HuH-7 (cell line): ENCODE measurements at places on chromosomes 1 and 21.
A peak's percentile ranks its signal among the peaks of the same experiment; 100 is the strongest.

DNA sequence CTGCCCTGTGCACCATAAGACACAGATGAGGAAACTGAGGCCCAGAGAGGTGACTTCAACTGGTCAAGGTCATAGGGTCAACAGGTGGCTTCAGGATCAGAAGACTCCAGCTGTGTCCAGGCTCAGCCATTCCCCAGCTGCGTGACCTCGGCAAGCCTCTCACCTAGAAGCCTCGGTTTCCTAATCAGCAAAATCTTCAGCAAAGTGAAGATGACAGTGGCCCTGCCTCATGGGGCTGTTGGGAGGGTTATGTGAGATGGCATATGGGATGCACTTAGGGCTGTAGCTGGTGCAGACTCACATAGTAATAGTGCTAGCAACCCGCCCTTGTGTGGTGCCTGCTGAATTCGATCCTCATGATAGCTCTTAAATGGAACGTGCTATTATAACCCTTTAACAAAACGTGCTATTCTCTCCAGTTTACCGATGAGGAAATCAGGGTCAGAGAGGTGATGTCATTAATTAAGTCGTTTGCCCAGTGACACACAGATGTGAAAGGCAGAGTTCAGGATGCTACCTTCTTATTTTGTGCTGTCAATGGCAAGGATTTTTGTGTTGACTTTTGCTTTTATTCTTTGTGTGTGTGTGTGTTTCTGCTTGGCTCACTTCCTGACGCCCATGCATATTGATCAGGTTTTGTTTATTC is 472.9 kb downstream of the MATN1 start:
- no peak for DNase-seq

DNA sequence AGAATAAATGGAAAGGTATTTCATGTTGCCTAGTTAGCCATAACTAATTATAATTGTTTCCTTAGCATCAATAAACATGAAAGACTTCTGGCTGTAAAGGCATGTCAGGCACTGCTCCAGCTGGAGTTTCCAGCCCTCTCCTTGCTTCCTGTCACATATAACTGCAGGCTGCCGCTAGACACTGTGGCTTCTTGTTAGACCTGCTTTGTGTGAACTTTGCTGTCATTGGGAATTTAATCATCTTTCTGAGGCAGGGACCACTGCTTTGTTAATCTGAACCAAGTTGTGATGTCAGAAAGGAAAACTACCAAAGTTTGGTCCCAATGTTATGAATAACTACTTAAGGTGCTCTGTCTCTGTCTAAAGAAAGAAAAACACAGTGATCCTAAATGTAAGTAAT is 90.3 kb upstream of the DUSP10 start:
- no peak for DNase-seq

- DNase-seq, result no peak
Measured at GRCh38 chr1:201925981-201926645, 20.2 kb downstream of the LMOD1 start.

- no peak for DNase-seq
Measured at GRCh38 chr1:25700144-25700523, 83.5 kb downstream of the MAN1C1 start.

DNA sequence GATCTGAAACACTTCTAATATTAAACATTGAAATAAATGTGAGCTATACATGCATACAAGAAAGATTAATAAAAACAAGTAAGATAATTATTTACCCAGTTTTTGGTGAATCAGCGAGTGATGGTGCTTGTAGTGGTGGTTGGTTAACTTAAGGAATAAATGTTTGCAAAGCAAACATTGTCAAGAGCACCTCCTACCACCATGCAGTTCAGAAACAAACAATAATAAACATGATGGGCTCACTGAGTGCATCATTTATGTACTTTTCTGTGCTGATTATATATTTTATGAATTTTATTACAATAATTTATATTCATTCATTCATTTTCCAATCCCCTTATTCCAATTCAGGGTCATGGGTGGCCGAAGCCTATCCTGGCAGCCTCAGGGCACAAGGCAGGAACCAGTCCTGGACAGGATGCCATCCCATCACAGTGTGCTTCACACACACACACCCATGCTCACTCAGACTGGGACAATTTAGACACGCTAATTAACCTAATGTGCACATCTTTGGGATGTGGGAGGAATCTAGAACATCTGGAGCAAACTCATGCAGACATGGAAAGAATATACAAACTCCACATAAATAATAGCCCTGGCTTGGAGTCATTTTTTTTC is 57.8 kb downstream of the ZMYM4 start:
- no peak for DNase-seq

- no peak for DNase-seq
Measured at GRCh38 chr1:36383240-36383639, 2.5 kb downstream of the STK40 start.

DNA sequence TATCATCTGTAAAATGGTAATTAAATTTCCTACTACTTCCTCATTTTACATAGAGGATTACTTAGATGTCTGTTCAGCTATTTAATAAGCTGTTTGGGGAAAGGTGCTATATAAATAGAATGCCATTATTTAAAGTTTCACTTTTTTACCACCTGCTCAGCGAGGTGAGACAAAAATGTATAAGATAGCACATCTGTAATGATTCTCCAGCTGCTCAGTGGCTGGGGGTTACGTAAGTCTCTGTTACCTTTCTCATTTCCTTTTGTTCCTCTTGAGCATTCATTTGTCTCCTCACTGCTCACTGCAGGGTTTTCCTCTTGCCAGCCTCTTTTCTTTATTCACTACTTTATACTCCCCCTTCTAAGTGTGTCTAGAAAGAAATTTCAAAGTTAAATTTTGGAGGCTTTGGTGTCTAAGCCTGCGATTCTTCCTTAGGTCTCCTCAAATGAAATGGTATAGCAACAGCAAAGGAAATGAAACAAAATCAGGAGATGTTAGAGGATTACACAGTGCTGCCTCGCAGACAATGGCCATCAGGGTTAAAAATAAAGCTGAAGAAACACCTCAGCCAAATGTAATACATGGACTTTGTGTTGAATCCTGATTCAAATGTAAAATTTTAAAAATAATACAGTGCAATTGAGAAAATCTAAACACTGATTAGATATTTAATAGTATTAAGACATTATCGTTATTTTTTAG is 6.8 kb downstream of the RGS8 start:
- no peak for DNase-seq

GRCh38 chr1:223110952-223111351 is 32.1 kb downstream of the TLR5 start:
- DNase-seq, result no peak

DNA sequence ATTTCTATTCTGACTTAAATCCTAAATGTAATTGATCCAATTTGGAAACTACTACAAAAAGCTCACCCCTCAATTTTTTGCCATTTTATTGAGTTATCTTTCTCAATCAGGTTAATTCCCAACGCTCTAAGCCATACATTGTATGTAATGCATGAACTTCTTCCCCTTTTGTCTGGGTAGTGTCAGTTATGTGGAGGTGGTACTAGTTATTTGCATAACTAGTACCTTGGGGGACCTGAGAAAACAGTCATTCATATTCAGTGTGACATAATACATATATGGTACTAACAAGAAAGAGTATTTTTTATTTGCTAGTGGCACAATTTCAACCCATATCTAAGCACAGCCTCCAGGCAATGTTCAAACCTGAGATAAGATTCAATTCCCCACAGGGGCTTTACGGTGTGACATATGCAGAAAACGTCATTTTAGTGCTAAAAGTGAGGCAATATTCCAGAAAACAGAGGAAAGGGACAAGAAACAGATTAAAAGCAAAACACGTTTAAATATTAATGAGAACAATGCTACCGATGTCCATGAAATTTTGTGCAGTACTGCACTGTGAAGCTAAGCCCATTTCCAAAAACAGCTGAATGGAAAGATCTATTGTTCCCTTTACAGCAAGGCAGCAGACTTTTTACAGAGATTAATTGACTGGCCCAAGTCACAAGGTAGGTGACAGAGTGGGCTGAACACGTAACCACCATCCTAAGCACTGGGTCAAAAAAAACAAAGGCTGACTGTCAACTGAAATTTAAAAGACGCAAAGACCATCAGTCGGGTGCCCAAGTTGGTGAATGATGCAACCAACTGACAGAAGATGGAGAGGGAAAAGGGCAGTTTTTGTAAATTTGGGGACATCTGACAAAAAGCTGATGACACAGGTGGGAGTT is 1.4 kb downstream of the HLCS start:
- no peak for DNase-seq

GRCh38 chr1:169894424-169895145 is 889 bp upstream of the SCYL3 start:
- no peak for DNase-seq

GRCh38 chr1:44585315-44585920 is 88.9 kb downstream of the TMEM53 start:
- DNase-seq, result no peak

GRCh38 chr1:205680073-205680851 is at the start of gene SLC45A3:
SLC45A3 (minus strand) TSS chr1:205680509; CDS start chr1:205664656, 15,853 bp downstream.
- DNase-seq, result peak; percentile 68

DNA sequence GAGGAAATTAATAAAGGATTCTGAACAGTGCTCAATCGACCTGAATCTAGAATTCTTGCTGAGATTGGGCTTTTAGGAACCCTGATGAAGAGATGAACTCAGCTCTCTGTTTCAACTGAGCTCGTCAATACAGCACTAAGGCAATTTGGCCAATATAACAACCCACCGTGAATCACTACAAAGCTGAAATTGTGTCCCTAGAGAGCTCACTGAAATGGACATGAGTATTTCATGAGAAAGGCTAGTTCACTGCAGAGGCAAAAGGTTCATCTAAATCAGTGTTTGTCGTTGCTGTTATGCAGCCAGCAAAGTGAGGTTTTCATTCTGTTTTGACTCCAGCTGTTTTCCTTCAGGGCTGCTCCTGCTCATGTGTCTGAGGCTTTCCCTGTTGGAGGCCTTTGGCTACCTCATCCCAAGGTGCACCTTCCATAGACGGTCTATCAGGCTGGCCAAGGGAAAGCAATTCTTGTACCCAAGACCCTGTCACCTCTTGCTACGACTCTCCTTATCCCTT is 83.5 kb downstream of the URB2 start:
- no peak for DNase-seq

DNA sequence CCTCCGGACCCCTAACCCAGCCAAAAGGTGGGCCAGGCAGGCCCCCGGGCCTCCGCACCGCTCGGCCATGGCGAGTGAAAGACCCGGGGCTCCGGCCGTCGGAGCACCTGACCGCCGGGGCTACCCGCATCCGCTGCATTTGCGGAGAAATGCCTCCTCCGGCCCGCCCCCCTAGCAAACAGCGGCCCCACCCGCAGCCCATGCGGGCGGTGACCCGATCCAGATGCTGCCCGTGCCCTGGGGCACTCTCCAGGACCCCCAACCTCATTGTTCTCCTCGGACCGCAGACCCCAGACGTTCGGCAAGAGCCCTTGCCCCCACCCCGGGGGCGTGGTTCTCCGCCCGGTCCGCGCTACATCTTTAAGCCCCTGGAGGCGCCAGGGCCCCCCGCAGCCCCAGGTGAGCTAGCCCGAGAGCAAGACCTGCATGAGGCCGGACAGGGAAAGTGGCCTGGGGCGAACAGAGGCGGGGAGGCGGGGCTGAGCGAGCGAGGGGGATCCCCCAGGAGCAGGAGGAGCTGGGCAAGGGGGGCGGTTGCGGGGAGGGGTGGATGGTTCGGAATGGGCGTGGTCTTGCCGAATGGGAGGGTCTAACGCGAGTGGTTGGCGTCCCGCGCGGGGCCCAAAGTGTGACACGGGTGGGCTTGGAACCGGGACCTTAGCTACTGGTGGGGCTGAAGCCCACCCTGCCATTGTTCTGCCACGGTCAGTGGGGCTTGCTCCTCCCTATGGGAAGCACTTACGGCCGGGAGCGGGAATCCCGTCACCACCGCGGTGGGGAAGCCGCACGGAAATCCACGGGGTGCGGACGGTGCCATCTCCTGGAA is 6.3 kb upstream of the CRYBG2 start:
- DNase-seq, result no peak
